RWPE1 (cell line): ENCODE measurements at places on chromosomes 6 and 20.
A peak's percentile ranks its signal among the peaks of the same experiment; 100 is the strongest.

GRCh38 chr6:90251295-90251992 lies 45.2 kb downstream of the BACH2 start:
- peak; percentile 60 for DNase-seq

DNA sequence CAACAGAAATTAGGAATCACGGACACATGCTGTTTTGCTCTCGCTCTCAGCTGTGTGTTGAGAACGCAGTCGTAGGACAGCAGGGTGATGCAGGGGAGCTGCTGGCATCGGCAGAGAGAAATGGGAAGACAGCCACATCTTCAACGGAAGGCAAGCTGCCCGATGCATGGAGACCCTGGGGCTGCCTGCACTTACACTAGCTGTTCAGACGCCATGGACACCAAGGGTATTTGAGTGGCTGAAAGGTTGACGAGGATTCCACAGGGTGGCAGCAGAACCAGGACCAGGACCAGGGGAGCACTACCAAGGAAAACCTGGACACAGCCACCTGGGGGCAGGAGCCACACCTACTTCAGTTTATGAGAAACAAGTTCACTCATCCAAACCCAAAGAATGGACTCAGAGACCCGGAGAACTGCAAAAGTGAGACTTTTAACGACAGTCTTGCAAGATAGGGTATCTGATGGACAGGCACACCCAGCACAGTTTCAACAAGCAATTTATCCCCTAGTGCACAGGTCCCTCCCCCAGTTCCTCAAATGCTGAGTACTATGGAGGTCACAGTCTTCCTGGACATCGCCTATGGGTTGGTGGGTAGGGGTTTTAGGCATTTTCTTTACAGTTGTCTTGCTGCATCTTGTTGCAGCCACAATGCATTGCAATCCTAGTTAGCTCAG lies 56.3 kb upstream of the ENTPD6 start:
- peak; percentile 42 for DNase-seq

DNA sequence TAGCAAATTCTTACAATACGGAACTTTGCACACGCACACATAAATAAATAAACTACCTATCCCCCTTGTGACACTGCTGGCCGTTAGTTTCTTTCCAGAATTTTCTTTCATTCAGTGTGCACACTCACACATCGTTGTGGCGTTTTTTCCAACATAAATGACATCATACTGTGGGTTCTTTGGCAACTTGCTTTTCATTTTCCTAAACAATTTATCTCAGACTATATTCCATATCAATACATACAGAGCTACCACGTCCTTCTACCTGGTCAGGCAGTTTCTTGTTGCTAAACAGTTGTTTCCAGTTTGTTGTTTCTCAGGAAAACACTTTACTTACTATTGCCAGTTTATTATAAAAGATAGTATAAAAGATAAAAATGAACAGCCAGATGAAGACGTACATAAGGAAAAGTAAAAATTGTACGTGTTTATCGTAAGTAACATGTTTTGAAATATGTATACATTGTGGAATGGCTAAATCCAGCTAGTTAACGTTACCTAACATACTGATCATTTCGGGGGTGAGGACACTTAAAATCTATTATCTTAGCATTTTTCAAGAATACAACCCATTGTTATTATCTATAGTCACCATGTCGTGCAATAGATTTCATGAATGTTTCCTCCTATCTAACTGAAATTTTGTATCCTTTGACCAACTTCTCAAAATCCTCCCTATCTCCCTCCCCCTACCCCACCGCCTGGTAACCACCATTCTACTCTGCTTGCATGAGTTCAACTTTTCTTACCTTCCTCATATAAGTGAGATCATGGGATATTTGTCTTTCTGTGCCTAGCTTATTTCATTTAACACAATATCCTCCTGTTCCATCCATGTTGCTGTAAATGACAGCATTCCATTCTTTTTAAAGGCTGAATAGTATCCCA lies 1.2 kb upstream of the TP53RK start:
- no peak for DNase-seq

- peak; percentile 91 for DNase-seq
Measured at GRCh38 chr6:30326526-30327231, at the start of gene TRIM39. Gene TRIM39, plus strand, starts transcription at chr6:30326927. Its CDS starts 2,391 bp downstream, at chr6:30329318.

DNA sequence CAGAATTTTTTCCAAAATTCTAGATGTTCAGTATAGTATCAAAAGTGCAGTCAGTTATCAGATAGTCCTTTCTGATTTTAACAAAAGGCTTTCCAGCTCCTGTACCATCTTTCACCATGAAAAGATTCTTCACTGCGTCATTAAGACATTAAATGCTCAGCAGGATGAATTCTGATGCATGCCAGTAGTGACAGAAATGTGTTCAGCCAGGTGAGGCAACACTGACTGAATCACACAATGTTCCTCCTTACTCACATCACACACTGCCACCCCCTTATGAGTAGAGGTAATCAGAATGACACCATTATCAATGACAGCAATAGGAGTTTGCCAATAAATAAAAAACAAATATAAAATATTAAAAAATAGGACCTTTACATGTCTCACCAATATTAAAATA lies 426.6 kb upstream of the PLCB4 start:
- peak; percentile 8 for DNase-seq

GRCh38 chr20:61886721-61887595 lies 178.7 kb downstream of the TAF4 start:
- DNase-seq, result peak; percentile 65

DNA sequence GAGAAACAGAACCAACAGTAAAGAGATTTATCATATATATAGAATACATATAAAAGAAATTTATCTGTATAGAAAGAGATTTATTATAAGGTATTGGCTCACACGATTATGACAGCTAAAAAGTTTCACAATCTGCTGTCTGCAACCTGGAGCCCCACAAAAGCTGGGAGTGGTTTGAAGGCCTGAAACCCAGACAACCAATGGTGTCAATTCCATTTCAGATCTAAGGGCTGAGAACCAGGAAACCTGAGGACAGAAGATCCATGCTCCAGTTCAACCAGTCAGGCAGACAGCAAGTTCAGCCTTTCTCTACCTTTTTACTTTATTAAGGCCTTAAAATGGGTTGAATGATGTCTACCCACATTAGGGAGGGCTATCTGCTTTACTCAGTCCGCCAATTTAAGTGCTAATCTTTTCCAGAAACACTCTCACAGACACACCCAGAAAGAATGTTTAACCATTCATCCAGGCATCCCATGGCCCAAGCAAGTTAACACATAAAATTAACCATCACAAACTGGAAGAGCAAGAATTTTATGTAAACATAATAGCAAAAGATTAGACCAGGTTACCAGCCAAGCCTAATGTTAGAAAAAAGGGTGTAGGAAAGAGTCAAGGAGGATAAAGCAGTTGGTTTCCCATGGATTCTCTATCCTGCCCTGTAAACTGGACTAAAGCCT lies 170.9 kb downstream of the FUT9 start:
- no peak for DNase-seq

GRCh38 chr6:136749359-136749997 lies 42.8 kb downstream of the MAP3K5 start:
- DNase-seq, result no peak

- DNase-seq, result peak; percentile 23
Measured at GRCh38 chr6:19988555-19988954, 151.4 kb downstream of the ID4 start.

DNA sequence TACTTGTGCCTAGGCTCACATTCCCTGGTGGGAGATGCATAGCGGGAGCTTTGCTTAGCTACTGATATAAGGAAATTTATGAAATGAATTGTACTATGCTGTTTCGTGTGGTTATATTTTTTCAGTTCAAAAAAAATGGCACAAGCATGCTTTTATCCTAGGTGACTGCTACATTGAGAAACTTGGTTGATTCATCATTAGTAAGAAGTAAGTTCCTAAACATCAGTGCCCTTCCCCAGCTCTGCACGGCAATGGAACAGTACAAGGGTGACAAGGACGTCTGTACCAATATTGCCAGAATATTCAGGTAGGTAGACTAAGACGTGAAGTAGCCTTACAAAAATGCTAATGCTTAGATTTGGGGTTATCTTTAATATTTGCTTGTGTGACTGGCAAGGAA lies 79.7 kb downstream of the ARMC2 start:
- DNase-seq, result no peak

DNA sequence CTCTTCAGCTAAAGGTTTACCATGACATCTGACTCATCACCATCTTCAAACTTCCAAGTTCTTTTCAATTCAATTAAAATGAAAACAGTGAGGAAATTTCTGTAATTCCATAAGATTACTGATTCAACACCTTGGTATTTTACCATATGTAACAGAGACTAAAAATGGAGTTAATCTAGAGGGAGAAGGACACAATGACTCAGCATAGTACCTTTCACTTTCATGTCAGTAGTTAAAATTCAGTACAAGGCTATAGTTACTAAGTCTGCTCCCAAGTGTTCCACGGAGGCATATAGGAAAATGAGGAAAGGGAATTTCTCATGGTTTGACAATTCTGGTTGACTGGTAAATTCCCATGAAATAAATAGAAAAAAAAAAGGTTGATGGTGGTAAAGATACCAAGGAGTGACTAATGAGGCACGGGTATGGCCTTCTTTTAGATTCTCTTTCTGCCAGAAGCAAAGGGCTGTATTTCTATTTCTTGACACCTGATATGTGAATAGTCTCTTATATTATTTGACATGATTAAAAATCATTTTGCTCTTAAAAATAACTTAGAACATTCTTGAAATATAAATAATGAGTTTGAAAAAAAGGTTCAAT lies 526.7 kb upstream of the ADGRB3 start:
- peak; percentile 64 for DNase-seq

DNA sequence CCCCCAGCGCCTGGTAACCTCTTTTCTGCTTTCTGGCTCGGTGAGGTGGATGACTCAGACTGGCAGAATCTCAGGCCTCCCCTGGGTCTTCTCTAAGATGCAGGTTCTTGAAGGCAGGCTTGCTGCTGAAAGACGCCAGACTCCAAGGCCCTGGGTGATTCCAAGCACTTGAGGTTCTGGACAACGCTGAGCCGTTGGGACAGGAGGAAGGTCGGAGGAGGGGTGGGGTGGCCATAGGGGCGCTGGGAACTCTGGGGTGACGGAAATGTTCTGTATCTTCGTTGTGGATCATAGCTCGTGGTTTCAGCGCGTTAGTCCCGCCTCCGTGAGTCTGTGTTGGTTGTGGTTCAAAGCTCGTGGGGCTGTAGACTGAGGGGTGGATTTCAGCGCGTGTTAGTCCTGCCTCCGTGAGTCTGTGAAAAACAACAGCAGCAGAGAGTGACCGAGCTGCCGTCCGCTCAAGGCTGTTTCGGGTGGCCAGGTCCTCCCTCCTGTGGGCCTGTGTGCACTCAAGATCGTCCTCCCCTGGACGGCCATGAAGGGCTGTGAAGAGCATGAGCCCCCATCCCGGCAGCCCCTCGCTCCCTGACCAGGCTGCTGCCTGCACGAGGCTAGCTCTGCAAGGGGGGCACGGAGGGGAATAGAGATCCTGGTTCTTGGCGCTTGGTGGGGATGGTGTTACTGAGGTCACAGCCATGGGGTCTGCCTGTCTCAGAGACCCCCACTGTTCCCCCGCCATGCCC lies 7.7 kb downstream of the NTSR1 start:
- DNase-seq, result no peak

- no peak for DNase-seq
Measured at GRCh38 chr6:21639316-21639715, 45.8 kb downstream of the SOX4 start.

DNA sequence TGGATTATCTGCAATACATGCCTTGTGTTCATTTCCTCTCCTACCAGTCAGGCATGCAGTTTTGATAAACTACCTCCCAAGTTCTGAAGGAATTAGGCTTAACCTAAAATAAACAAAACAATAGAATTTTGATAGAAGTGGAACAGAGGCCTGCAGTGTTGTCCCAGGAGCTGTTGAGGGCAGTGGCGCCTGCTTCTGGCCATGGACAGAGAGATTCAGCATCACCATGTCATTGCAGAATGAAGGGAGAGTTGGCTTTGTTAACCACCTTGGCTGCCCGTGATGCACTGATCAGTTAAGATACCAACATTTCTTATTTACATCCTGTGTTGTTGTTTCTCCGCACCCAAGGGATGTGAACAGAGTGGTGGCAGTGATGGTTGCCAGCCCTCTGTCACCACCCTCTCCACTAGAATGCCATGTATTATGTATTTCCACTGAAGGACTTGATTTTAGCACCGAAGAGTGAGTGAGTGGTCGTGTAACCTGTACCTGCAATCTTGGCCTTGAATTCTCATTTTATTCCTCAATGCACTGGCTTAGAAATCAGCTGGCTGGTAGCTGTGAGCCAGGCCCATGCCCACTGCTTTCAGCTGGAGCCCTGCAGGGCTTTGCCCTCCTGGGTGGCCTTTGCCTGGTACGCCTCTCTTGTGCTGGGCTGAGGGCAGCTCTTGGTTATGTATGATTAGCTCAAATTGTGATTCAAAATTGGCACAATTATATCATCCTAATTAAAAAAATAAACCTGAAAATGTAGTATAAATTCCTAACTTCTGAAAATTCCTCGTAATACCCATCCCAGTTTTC lies 56.5 kb downstream of the SHLD1 start:
- no peak for DNase-seq

DNA sequence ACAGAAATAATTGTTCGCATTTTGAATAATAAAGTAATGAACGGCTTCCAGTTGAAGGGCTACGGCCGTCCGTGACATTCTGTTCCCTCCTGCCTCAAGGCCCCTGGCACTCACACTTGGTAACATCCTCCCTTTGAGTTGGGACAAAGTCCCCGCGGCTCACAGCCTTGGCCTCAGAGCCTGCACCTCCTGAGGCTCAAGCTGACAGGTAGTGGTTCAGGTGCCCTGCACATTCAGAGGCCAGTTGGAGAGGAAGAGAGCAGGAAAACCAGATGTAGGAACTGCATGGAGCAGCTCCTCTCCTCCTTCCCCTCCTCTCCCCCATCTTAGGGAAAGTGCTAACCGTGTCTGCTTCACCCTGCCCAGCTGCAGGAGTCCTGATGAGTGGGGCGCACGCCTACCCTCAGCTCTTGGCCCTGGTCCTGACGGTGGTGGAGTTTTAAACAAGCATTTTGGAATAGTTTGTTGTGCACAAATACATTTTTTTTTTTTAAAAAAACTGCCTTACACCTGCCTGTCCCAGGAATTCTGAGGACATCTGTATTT lies 393.1 kb downstream of the SMOC2 start:
- DNase-seq, result no peak

DNA sequence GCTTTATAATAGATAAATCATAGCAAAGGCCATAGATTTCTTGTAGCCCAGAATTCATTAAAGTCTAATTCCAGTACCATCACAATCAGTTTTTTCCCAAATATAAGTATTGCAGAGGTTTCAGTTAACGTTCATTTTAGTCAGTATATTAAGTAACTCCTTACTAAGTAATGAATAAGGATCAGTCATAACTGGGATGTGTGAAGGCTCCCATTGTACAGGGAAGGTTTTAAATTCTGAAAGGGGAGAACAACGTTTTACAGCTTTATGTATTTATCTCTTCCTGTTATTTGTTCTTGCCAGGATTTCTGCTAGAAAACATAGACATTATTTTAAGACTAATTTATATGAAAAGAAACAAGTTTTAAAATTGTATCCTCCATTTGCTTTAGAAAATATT lies 215.5 kb upstream of the LAMP5 start:
- no peak for DNase-seq
